ENCODE measurements at places on chromosomes 16 and 17. TPM values are rescaled to one million over a fixed set of nuclear protein-coding genes. Genes with fewer than 3 reads are reported as not detected.

HS3ST4 gene
- total RNA-seq: not detected

KIFC3 gene
- total RNA-seq: 109 TPM

MT3 gene
- not detected for total RNA-seq

SYT17 gene
- total RNA-seq: 5.8 TPM

NTN3 gene
- total RNA-seq: 0.28 TPM

BCAR1 gene
- total RNA-seq: 123 TPM

ACSM5 gene
- 8.6 TPM for total RNA-seq

NOXO1 gene
- total RNA-seq: 0.57 TPM

TCAP gene
- 1.5 TPM for total RNA-seq

FNDC8 gene
- not detected for total RNA-seq

MEIOC gene
- 0.28 TPM for total RNA-seq

NLRP1 gene
- 19.6 TPM for total RNA-seq

STH gene
- total RNA-seq: not detected

C17orf100 gene
- total RNA-seq: 3.4 TPM

OGFOD1 gene
- total RNA-seq: 39.4 TPM
